ENCODE measurements at places on chromosomes 6 and 20.

- ATAC-seq = no peak
Observed at GRCh38 chr20:51507216-51508036, 35.1 kb downstream of the NFATC2 start.

DNA sequence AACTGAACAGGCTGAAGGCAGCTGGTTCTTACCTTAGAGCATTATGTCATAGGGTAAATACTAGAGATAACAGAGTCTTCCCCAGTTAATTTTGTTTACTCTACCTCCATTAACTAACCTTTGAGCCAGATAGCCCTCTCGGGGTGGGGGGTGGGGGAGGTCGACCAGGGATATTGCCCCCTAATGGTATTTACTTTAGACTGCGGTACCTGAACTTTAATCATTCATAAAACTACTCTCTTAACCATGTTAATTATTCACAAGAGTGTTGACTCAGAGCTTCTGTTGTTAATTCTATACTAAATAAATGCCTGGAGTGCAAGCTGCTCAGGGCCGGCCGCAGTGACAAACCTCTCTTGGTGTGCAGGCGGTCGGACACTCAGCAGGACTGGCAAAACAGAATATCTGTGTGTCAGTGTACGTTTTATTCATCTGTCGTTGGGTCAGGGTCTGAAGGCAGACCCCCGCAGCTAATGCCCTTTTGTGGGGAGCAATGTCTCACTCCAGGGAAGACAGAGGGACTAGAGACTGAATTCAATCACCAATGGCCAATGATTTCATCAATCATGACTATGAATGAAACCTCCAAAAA, 152.4 kb upstream of the COL21A1 start:
- ATAC-seq = no peak

DNA sequence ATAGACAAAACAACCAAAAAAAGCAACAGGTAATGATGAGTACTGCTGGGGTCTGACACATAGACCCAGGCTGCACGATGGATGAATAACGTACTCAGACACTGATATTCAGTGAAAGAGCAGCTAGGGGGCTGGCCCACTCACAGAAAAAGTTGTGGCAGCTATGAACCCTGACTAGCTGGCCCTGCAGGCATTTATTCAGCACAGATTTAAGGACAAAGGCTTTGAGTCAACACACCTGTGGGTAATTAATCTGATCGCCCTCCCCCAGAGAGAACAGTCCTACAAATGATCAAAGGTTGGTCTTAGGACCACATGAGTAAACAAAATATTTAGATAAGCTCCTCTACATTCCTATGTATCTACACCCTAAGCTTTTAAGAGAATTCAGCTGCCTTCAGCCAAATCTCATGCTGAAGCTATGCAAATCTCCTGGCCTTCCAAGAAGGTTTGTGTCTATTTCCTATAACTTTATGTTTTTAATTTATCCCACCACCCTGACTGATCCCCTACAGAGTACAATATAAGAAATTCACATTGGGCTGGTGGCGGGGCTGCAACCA, 81.7 kb upstream of the NXT1 start:
- no peak for ATAC-seq

DNA sequence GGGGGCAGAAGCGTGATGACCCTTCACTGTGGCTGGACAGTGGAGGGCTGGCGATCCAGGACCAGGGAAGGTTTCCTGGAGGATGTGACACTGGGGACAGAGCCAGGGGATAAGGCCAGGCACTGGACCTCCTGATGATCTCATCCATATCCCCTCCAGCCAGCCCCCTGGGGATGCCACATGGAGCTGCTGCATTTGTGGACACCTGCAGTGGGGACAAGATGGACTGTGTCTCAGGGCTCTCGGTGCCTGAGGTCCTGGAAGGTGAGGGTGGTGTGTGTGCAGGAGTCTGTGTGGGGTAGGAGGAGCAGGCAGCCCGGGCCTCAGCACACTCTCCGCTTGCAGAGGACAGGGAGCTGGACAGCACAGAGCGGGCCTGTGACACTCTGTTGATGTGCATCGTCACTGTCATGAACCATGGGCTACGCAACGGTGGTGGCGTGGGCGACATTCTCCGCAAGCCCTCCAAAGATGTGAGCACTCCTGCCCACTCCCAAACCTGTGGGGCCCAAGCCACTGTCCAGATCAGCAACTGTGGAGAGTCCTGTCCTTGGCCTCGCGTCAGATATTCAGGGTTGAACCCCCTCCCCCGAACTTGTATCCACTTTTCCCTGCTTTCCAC, 19.9 kb downstream of the UQCC2 start:
- no peak for ATAC-seq

GRCh38 chr20:2051946-2052345, 49.7 kb upstream of the STK35 start:
- no peak for ATAC-seq

- no peak for ATAC-seq
Observed at GRCh38 chr6:117448011-117448410, 22.3 kb upstream of the ROS1 start.

GRCh38 chr6:116996842-116997241, 119.8 kb downstream of the RFX6 start:
- ATAC-seq = no peak
